AG20443 (cell line): ENCODE measurements at places on chromosomes 12 and 14.
A peak's percentile ranks its signal among the peaks of the same experiment; 100 is the strongest.

- peak; percentile 34 for DNase-seq
Observed at GRCh38 chr12:45183246-45183645, 32.6 kb upstream of the ANO6 start.

DNA sequence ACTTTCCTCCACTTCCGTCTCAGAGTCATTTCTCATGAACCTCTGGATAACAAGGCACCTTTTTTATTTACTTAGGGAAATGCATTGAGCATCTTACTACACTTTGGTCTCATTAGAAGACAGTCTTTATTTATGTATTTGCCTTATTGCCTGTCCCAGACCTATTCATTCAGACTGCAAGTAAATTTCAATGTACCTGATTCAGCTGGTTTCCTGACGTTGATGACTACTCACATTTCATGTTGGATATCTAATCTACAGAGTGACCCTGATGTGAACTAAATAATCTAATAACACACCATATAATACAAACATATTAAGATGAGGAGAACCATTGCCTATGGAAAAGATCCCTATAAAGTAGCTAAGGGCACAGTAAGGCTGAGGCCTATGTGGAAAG lies 267.7 kb downstream of the SLC6A15 start:
- no peak for DNase-seq

GRCh38 chr14:91280129-91280528 lies 35.6 kb upstream of the GPR68 start:
- no peak for DNase-seq

- DNase-seq = peak; percentile 3
Observed at GRCh38 chr12:122878780-122879612, 16.9 kb downstream of the VPS37B start.

DNA sequence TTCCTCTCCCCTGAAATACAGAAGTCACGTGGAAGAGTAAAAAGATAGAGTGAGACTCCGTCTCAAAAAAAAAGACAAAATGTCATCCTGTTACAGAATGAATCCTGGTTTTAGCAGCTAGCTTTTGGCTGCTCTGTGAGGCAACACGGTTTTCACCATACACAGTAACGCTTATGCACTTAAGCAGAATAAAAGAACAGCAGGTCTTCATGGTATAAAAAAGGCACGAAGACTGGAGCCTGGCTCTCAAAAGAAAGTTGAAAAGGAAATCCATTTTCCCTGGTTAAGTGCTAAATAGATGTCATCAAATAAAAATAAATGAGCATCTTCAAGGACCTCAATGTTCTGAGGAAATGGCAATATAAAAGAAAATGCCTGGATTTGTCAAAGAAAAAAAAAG lies 444.1 kb downstream of the IPO8 start:
- no peak for DNase-seq

- DNase-seq = no peak
Observed at GRCh38 chr14:65349100-65349499, 63.4 kb upstream of the FUT8 start.

- DNase-seq = peak; percentile 47
Observed at GRCh38 chr12:49364989-49365388, 2.3 kb upstream of the SPATS2 start.

- DNase-seq = no peak
Observed at GRCh38 chr14:90666571-90666970, 149.7 kb downstream of the TTC7B start.

DNA sequence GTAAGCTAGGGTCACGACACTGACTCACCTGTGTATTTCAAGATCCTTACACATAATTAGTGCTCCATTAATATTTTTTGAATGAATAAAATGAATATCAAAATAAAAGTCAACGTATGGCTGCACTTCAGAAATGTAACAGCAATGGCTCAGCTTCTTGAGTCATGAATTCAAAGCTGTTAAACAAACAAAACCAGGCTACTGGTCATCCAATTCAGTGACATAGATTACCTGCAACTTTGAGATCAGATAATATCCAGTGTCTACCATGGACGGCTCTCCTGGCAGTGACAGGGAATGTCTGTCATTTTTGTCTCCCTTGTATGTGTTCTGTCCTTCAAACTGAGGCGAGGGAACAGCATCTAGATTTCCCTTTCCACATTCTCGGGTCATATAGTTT lies 225.6 kb downstream of the EFCAB11 start:
- DNase-seq = no peak

- DNase-seq = no peak
Observed at GRCh38 chr12:38555620-38556591, 239.3 kb downstream of the ALG10B start.

DNA sequence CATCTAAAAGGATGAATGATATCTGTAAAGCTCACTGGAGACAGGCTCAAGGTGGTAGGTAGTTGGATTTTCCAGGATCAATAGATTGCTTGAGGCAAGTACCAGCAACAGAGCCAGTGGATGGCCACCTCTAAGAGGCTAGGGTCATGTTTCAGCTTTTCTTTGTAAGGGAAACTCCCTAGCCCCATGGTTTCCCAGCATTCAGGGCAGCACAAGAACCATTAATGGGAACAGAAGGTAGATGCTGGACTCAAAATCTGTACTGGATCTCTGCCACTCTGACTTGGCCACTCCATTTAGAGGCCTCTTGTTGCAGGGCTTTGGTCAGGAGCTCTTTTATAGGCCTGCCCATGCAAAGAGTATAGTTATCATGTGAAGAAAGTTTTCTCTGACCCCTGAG lies 76.1 kb upstream of the DYRK2 start:
- no peak for DNase-seq

DNA sequence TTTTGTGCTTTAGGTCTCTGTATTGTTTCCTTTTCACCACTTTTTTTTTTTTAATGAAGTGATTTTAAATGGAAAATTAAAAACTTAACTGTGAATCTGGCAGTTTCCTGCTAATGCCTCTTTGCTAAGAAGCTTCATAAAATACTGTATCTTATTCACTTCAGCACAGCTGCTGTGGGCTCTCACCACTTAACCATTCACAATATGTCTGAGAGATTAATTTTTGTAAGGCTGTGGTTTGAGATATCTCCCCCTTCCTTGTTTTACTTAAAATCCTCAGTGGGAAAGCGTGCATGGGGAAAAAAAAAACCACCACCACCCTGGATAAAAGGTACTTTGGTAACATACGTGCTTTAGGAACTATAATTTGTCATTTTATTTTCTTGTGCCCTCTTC lies 115.9 kb downstream of the ETV6 start:
- DNase-seq = no peak

DNA sequence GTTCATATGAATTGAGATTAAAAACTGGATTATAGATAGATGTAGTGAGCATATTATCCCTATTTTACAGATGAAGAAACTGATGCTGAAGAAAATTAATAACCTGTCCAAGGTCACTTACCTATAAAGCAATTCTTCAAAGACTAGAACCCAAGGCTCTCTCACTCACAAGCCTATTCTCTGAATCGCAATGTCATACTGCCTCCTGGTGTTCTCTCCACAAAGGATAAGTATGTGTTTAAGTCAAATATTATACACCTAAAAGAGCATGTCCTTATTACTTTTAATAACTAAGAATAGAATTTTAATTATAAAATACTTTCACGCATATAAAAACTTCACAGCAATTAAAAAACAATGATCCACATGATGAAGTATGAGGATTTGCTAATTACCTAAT lies 721.3 kb upstream of the USP15 start:
- DNase-seq = no peak

- DNase-seq = no peak
Observed at GRCh38 chr14:34837801-34838322, 37.3 kb downstream of the BAZ1A start.

GRCh38 chr12:8672381-8672780 lies 9.8 kb upstream of the MFAP5 start:
- DNase-seq = no peak

DNA sequence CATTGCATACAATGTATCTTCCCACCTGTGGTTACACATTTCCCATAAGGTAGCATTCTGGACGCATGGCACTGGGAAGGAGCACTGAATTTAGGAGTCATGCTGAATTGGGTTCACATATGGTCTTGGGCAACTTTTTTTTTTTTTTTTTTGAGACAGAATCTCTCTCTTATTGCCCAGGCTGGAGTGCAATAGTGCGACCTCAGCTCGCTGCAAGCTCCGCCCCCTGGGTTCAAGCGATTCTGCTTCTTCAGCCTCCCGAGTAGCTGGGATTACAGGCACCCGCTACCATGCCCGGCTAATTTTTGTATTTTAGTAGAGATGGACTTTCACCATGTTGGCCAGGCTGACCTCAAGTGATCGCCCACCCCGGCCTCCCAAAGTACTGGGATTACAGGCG lies 13.3 kb downstream of the DIP2B start:
- DNase-seq = no peak

GRCh38 chr14:102580550-102581110 lies 11.8 kb upstream of the RCOR1 start:
- peak; percentile 35 for DNase-seq

DNA sequence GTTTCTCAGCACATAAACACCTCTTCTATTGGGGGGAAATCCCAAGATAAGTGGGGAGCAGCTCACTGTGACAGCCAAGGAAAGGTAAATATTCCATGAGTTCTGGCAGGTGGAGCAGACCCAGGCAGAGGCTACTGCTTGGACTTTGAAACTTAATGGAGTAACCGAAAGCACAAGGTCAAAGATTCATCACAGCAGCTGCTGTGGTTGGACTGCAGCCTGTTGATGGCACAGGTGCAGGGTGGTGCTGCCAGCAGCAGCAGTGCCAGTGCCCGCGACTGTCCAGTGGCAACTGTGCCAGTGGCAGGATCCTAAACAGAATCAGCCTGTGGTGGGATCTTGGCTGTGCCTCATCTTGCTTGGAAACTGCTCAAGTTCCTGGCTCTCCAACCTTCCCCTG lies 81.4 kb upstream of the ARID2 start:
- DNase-seq = no peak

DNA sequence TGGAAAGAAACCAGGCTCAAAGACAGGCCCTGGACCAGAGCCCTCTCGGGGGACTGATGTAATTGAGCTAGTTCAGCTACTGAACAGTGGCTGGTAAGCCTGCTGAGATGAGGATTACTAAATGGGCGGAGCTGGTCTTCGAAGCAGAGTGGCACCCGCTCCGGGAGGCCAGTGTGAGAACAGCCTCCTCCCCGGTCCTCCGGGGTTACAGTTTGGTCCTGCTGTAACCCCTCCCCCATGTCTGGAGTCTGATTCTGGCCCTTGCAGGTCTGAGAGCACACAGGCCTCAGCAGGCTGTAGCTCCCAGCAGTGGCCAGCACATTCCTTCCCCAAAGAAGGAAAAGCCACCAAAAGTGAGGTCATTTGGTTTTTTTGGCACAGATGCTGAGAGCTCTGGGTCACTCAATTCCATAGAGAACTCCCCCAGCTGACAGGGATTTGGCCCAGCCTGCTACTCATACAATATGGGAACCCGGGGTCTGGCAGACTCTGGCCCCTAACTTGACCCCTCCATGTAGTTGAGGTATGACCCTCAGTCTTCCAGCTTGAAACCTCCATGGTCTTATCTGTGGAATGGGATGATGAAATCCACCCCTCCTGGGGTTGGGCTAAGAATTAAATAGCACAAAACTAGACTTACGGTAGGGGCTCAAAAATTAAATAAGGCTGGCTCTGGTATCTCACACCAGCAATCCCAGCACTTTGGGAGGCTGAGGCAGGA lies 39.0 kb downstream of the ACTN1 start:
- peak; percentile 90 for DNase-seq

- DNase-seq = no peak
Observed at GRCh38 chr12:82981150-82981549, 294.4 kb downstream of the TMTC2 start.

GRCh38 chr12:66497008-66497897 lies 181.6 kb downstream of the GRIP1 start:
- no peak for DNase-seq

DNA sequence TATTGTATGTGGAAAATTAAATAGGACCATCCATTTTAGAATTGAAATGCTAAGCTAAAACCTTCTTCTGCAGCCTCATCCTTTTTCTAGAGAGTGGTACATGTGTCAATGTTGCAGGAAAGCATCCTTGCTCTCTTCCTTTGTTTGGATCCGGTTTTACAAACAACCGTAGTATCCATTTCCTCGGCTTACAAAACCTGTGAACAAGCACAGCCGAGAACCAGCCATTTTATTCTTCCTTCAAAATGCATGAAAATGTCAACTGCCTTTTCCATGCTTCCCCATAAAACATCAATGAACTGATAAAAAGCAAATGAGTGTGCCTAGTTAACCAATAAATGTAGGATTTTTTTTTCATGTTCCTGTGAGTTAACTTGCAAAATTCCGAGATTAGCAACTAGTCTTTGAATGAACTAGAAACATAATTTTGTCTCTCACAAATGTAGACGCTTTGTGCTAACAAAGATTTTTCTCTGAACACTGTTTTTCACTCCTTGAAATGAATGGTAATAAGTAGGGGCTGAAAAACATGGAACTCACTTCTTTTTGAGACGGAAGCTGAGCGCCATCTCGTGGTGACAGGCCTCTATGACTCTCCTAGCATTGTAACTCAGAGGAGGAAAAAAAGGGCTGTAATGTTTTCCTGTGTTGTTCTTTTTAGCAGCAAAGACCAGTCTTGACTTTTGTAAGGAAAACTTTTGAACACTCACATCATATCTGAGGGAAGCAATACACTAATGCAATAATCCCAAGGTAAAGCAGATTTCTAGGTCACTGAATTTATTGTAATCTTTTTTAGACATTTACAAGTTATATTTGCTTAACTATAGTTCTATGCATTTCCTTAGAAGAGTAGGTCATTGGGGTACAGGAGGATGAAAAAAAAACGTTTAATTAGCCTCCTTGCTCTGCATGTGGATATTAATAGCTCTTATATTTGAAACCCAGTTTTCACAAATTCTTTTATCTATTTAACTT lies 157.4 kb upstream of the FOXG1 start:
- peak; percentile 10 for DNase-seq

GRCh38 chr12:105072888-105073488 lies 11.3 kb downstream of the ALDH1L2 start:
- DNase-seq = no peak

- DNase-seq = peak; percentile 70
Observed at GRCh38 chr12:110224379-110225304, 56.4 kb upstream of the ATP2A2 start.

DNA sequence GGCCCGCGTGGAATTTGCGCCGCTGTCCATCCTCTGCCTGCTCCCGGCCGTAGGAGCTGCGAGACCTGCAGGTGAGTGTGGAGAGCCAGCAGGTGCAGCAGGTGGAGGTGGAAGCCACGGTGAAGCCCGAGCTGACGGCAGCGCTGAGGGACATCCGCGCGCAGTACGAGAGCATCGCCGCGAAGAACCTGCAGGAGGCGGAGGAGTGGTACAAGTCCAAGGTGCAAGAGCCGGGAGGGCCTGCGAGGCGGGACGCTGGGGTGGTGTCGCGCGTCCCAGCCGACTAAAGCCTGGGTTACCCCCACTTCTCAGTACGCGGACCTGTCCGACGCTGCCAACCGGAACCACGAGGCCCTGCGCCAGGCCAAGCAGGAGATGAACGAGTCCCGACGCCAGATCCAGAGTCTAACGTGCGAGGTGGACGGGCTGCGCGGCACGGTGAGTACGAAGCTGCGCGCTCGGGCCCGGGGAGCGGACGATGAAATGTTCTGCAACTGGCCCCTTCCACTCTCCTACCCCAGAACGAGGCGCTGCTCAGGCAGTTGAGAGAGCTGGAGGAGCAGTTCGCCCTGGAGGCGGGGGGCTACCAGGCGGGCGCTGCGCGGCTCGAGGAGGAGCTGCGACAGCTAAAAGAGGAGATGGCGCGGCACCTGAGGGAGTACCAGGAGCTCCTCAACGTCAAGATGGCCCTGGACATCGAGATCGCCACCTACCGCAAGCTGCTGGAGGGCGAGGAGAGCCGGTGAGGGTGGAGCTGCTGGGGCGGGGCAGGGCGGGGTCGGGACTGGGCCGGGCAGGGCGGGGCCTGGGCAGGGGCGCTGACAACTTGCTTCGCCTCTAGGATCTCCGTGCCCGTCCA lies 2.1 kb downstream of the PRPH start:
- DNase-seq = peak; percentile 33

- no peak for DNase-seq
Observed at GRCh38 chr14:58048219-58048618, 103.8 kb downstream of the ARMH4 start.
